Activated CD4-positive, alpha-beta T cell treated with anti-CD3 and anti-CD28 coated beads for 24 hours (primary cell): ENCODE measurements at places on chromosomes 16 and 17.

DNA sequence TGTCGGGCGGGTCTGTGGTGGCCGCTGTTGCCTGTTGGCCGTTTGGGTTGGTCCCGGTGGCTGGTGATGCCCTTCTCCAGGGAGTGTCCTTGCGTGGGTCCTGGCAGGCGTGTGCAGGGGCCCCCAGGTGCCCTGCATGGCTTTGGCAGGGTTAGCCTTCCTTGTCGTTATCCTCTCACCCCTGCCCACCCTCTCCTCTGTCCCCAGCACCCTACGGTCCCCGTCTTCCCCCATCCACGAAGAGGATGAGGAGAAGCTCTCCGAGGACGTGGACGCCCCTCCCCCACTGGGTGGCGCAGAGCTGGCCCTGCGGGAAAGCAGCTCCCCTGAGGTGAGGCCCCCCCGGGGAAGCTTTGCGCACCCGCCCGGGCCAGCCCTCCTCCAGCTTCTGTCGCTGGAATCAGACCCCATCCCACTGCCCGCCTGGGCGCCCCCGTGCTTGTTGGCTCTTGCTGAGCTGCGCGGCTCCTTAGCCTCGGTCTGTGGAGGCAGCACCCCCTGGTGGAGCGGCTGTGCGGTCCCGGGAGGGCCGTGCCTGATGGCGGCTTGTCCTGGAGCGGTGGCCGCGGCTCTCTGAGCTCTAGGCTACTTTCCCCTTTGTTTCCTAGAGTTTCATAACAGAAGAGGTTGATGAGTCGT, 10.6 kb upstream of the NUDT16L1 start:
- DNase-seq: no peak

DNA sequence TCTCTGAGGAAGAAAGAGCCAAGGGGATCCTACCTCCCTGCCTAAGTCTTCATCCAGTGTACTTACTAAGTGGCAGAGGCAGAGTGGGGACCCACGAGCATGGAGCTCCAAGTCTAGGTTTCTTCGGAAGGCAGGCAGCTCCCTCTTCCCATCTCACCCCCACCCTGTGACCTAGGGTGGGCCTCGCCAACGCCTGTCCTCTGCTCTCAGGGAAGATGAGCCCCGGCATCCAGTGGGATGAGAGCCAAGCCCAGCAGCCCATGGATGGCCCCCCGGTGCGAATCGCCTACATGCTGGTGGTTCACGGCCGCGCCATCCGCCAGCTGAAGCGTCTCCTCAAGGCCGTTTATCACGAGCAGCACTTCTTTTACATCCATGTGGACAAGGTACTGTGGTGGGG, 8.3 kb downstream of the XYLT2 start:
- no peak for DNase-seq

DNA sequence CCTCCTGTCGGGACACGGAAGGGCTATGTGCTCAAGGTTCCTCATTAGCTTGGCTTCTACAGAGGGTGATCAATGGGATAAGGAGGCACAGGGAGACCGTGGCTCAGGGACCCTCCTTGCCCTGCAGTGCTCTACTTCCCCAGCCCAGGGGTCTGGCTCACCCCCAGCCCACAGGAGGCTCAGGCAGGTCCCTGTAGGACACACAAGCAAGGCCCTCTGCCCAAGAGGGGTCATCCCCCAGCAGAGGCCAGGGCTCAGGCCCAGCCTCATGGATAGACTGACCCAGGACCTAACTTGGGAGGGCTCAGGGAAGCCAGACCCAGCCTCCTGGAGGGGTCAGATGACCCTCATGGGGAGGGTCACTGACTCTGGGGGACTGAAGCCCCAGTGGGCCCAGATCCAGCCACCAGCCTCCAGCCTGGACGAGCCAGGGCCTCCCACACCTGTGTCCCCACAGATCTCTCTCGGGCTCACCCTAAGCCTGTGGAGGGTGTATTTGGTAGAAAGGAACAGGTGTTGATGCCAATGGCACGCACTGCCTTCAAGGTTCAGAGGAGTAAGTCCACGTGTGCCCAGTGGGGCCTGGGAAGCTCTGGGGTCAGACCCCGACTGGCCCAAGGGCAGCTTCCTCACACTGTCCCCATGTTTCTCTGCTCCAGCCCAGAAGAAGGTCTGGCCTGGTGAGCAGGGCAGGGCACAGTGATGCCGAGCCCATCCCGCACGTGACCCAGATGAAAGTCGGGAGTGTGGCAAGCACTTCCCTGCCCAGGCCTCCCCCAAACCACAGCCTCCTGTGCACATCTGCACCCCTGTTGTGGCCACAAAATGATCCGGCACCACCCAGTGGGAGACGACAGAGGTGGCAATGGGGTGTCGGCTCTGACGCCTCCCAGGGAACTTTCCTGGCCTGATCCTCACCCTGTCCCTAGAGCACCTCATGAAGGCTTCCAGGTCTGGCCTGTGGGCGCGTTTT, 10.9 kb upstream of the KRTAP17-1 start:
- DNase-seq: no peak

GRCh38 chr16:84313921-84314320, 19.2 kb downstream of the WFDC1 start:
- DNase-seq: no peak

DNA sequence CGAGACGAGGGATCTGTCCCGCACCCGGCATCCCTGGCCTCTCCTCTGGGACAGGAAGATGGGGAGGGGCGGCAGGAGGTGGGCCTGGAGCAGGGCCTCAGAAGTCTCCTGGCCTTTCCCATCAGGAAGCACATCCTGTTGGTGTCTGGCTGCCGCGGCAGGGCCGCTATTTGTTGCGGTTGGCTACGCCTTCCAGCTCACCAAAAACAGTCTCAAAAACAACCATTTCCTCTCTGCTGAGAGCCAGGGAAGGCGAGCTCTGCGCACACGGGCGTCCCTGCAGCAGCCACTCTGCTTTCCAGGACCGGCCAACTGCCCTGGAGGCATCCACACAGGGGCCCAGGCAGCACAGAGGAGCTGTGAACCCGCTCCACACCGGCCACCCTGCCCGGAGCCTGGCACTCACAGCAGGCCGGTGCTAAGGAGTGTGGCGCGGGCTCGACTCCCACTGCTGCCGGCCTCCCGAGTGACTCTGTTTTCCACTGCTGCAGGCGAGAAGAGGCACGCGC, at the start of gene TMEM204:
TMEM204 (plus strand) TSS at position 224 of the 509 bp plus-strand sequence. CDS start 610 bp downstream, outside the sequence.
- DNase-seq: no peak

DNA sequence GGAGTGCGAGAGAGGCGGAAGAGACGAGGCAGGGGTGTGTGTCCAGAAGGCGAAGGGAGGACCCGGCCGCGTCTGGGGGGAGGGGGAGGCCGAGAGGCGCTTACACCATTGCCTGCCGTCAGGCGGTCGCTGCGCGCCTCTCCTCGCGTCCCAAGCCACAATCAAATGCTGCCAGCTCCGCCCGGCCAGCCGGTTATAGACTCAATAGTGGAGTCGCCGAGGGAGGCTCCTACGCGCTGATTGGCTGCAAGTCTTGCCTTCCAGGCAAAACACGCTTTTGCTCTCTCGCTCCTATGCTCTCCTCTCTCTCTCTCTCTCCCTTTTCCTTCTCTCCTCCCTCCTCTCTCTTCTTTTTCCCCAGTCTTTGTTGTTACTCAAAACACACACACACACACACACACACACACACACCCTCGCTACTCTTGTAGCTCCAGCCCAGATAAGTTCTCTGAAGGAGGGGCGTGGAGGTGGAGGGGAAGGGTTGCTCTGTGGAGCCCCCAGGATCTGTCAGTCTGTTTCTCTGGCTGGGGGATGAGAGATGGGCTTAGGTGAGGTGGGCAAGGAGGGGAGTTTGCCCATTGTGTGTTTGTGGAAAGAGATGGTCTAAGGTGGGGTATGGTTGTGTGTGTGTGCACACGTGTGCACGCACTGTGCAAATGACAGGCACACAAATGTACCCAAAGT, at the start of gene DLX3:
DLX3 (minus strand) TSS at position 170 of the 684 bp plus-strand sequence. CDS start 226 bp downstream, outside the sequence.
- no peak for DNase-seq

GRCh38 chr17:43406676-43407645, 8.2 kb downstream of the ARL4D start:
- no peak for DNase-seq

- no peak for DNase-seq
These were observed 1.2 kb upstream of the SRCIN1 start for GRCh38 chr17:38606646-38607611.

DNA sequence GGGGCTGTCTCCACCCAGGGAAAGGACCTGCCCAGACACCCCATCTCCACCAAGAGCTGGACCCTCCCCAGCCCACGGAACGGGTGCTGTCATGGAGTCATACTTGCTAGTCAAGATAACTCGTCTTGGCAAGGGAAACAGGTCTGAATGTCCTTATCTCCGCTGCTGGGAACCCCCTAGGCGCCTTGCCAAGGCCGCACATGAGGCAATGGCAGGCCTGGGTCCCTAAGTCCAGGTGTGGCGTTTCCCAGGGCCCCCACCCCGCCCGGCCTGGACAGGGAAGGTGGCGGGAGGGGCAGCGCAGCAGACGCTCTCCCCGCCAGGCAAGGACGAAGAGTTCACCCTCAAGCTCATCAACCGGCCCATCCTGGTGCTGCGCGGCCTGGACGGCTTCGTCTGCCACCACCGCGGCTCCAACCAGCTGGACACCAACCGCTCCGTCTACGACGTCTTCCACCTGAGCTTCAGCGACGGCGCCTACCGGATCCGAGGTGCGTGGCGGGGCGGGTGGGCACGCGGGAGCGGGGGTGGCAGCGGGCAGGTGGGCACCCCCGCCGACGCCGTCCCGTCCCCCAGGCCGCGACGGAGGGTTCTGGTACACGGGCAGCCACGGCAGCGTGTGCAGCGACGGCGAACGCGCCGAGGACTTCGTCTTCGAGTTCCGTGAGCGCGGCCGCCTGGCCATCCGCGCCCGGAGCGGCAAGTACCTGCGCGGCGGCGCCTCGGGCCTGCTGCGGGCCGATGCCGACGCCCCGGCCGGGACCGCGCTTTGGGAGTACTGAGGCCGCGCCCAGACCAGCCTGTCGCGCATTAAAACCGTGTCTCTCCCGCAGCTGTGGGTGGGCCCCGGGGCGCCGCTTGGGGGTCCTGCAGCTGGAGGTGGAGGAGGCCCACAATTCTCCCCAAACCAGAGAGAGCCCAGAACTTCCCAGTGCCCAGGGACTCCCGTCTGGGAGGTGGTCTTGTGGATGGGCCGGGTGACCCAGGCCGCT, 8.4 kb downstream of the FSCN2 start:
- no peak for DNase-seq

- no peak for DNase-seq
These were observed 9.7 kb upstream of the SLC35B1 start for GRCh38 chr17:49717371-49717861.

GRCh38 chr16:48479329-48479728, 94.1 kb upstream of the SIAH1 start:
- no peak for DNase-seq

DNA sequence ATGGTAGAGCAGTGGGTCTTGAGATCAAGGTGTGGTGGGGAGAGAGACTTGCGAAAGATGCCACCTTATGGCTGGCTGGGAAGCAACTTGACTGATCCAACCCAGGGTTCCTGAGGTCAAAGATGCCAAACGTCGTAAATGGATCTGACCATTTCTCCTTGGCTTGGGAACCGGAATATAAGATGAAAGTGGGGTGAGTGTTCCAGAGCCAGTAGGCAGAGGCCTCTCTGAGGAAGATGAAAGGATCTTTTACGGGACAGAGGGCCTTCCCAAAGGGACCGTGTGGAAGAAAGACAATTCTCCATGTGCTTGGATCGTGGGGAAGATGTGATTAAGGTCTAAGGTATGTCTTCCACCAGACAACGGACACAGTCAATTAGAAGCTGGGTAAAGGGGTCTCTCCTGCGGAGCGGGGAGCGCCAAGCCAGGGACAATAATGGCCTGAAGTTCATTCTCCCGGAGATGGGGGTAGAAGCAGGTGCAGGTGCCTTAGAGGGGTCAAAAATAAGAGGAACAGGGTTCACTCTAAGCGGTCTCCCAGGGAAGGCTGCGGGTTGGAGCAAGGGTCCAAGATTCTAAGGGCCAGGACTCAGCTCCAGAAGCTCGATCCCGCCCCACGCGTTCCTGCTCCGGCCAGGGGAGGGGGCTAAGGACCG, 800 bp downstream of the FXR2 start:
- no peak for DNase-seq

GRCh38 chr17:45973946-45974859, 24.8 kb upstream of the STH start:
- DNase-seq: no peak

DNA sequence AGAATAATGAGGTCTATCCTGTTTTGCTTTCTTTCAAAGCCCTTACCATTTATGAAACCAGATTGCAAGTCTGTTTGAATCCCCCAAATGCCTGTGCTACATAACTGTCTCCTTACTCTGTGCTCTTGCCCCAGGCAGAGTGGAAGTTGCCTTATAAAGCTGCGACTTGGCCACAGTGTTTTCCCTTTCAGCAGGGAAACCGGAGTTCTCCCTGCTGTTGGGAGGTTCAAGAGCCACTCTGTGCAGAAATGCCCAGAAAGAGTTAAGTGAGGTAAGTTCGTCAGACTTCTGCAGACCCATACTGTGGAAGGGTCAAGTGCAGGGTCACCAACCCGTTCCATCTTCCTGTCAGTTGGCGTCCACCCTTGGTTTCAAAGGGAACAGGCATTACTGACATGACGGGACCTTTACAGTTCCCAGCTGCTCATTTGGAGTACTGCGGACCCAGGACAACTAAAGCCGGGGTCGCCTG, 508.9 kb downstream of the WWOX start:
- no peak for DNase-seq

DNA sequence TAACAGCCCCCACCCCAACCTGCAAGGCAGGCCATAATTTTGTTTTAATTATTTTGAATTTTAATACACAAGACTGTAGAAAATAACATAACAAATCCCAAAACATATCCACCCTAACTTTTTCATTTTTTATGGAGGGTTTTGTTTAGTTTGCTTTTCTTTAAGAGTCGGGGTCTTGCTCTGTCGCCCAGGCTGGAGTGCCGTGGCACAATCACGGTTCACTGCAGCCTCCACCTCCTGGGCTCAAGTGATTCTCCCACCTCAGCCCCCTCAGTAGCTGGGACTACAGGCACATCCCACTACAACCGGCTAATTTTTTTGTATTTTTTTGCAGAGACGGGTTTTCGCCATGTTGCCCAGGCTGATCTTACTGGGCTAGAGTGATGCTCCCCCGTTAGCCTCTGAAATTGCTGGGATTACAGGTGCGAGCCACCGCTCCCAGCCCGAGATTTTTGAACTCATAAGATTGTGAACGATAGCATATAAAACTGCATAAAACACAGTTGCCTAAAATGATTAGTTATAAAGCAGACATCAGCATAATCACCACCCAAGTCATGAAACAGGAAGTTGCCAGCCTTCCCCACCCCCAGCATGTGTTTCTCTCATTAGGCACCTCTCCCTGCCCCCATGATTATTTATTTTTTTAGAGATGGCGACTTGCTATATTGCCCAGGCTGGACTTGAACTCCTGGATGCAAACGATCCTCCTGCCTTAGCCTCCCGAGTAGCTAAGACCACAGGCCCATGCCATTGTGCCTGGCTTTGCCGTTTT, 13.6 kb upstream of the DOC2B start:
- DNase-seq: no peak
